ENCODE measurements at places on chromosomes 6 and 20. TPM values are rescaled to one million over a fixed set of nuclear protein-coding genes. Genes with fewer than 3 reads are reported as not detected.

DNA sequence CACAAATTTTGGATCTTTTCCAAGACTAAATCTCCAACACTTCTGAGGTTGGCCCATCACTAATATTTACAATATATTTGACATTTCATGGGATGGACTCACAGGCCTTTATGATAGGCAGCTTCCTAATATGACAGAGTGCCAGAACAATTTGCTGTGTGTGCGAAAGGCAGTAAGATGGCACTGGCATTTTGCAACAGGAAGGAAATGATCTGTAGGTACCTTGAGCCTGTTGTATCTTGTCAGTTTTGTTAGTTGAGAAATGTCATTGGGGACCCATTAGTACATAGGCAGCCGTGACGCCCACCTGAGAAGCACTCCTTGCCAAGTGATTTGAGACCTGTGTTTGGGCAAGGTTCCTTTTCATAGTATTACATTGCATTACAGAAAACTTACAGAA is 153.4 kb upstream of the HEY2 start:
- DNase-seq = no peak

- DNase-seq = no peak
Observed at GRCh38 chr6:107819217-107819616, 4.9 kb downstream of the SCML4 start.

- DNase-seq = no peak
Observed at GRCh38 chr6:98627129-98627775, 207.1 kb upstream of the POU3F2 start.

Gene PGBD1
- total RNA-seq = 1.1 TPM

- no peak for DNase-seq
Observed at GRCh38 chr6:45470131-45470738, 92.5 kb upstream of the SUPT3H start.

Gene CAGE1
- 1.3 TPM for total RNA-seq

Data from natural killer cell (primary cell).